Hindlimb muscle (tissue), 1 donor: ENCODE measurements at places on chromosomes 13 and 19.

- no peak for DNase-seq
Observed at GRCh38 chr19:434152-434960, 25.4 kb upstream of the C2CD4C start.

- no peak for DNase-seq
Observed at GRCh38 chr13:41985788-41986508, 25.0 kb upstream of the VWA8 start.

- DNase-seq = no peak
Observed at GRCh38 chr13:59914556-59914955, 249.2 kb downstream of the DIAPH3 start.

GRCh38 chr19:39765091-39766076 lies 13.3 kb upstream of the LEUTX start:
- peak; percentile 2 for DNase-seq

DNA sequence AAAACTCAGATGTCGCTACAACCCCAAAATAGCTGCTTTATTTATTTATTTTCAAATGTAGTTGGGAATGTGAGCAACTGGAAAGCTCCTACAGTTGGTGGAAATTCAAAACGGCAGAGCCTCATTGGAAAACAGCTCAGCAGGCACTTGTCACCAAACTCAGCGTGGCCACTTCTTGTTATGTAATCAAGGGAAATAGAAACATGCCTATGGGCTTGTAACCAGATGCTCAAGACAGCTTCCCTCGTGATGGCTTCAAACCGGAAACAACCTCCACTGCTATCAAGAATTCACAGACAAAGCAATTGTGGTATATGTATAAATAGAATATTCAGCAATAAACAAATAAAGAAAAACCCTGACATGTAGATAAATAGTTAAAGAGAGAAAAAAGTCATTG lies 627.8 kb upstream of the SLC10A2 start:
- DNase-seq = no peak

DNA sequence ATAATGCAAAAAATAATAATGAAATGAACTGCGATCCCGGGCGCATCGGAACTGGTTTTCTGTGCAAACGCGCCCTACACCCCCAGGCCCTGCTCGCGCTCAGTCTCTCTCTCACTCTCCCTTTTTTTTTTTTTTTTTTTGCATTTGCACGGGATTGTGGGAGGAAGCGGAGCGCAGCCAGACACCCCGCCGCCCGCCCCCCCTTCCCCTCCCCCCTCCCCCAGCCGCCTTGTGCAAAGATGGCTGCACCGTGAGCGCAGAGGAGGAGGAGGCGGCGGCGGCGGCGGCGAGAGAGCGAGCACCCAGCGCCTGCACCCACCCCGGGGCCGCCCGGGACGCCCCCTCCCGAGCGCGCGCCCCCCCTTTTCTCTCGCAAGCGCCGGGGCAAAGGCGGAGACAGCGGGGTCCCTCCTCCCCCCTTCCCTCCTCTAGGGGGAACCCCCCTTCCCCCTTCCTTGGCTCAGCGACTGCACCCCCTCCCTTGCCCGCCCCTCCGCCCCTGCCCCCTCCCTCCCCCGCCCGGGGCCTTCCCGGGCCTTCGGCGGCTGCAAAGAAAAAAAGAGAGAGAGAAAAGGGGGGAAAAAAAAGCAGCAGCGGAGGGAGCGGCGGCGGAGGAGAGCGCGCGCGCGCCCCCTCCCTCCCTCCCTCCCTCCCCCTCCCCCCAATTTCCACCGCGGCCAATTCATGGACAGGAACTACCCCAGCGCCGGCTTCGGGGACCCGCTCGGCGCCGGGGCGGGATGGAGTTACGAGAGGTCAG lies at the start of gene PRR12:
Gene PRR12, plus strand, starts transcription at position 212 of the 760 bp plus-strand sequence. Its CDS starts 473 bp downstream, at position 685.
- DNase-seq = peak; percentile 73

DNA sequence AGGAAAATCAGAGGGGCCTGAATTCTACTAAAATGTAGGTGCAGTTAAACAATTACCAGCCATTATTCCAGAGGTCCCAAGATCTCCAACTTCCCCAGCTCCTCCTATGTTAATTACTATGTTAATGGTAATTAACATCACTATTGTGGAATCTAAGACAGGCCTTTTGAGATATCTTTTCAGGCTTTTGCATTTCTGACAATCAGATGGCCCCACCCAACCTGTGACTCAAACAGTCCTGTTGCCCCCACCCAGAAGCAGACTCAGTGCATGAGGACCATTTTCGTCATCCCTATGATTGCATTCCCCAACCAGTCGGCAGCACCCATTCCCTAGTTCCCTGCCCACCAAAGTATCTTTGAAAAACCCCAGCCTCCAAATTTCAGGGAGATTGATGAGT lies 8.5 kb upstream of the ZNF30 start:
- no peak for DNase-seq

- DNase-seq = peak; percentile 63
Observed at GRCh38 chr19:42252365-42253244, 2.3 kb downstream of the ERF start.

- no peak for DNase-seq
Observed at GRCh38 chr13:104597546-104598180, 1531.4 kb upstream of the SLC10A2 start.

DNA sequence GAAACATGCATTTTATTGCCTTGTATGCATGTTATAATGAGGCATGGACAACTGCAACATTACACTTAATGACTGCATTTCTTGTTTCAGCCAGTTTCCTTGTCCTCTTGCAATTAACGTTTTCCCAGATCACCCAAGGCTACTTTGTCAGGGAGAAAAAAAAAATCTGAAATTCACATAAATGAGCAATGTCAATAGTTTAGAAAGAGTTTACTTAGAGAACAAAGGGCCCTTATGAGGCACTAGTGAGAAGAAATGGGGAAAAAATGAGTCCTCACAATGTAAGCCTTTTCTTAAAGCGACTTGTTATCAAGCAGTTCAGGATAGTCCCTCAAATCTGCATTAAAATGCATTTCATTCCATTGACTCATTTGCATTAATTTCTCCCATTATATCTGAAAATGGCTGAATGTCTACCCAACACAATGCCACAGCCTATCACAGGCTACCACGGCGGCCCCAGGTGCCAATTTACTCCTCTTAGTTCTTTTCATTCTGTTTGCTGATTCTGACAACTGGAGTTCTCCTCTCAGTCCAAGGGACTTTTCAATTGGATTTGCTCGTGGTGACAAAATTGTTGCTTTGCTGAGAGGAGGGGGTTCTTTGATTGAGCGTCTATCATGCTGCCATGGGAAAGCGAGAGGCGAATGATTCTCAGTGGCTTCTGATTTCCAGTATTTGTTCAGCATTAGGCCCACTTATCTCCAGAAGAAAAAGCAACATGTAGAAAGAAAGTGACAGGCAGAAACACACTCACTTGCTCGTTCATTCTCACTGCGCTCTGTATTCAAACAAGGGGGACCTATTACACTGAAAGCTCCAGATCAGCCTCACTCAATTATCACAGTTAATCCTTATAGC lies 107.1 kb downstream of the DACH1 start:
- no peak for DNase-seq

GRCh38 chr13:113458253-113459065 lies 5.2 kb upstream of the ADPRHL1 start:
- DNase-seq = no peak

DNA sequence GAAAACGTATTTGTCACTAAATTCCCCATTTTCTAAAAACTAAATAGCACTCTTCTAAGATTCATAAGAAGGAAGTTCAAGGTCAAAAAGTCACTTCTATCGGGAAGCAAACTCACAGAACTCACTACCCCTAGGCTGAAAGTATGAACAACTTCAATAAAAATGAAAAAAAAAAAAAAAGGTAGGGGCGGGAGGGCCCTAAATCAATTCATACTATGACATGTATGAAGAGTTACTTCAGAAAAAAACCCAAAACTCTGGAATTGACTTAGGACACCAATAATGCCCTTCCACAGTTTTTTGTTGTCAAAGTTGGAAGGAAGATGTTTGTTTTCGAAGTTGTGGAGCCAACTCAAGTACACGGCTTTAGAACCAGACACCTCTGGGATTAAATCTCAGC lies 1.1 kb downstream of the SUCLA2 start:
- no peak for DNase-seq

DNA sequence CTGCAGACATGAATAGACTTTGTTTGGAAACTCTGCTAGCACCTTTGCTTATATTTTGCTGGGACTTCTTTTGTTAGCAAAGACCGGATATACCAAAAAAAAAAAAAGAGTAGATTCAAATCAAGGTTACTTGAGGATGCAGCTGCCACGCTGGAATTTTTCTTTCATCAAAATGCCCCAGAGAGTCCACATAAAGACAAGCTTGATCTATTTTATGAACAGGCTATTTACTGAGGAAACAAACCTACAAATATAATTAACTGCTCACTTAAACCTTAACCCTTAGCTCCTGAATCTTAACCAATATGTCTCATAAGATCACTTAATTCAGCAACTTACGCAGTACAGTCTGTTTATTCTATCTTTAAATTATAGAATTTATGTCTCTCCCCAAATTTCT lies 27.1 kb upstream of the DOCK9 start:
- no peak for DNase-seq

GRCh38 chr19:42123765-42124164 lies 8.5 kb downstream of the POU2F2 start:
- DNase-seq = no peak

DNA sequence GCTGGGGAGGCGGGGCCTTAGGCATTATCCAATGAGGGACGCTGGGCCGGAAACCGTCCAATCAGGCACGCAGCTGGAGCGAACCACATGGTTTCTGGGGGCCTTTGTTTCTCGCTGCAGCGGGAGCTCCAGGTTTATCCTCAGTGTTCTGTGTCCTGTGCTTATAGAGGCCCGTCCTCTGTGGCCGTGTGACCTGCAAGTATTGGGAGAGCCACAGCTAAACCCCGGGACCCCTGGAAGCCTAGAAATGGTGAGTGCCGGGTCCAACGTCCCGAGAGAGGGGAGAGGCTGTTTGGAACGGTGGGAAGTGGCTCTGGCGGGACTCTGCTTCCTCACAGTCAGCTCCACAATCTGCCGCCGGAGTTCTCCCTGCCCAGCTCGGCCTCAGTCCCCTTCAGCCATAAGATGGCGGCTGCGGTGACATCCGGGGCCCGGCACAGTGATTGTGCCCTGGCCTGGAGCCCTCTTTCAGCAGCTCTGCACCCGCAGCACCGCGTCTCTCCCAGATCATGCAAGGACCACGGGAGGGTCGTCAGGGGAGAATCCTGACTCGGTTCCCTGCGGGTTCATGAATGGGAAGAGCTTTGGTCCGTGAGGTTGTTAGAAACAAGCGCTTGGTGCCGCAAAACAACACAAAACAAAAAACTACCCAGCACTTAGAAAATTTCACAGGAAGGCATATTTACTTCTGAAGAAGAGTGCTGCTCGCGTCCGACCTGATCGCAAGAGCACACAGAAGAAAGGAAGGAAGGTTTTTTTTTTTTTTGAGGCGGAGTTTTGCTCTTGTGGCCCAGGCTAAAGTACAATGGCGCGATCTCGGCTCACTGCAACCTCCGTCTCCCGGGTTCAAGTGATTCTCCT lies at the start of gene ZNF253:
Gene ZNF253, plus strand, starts transcription at position 133 of the 861 bp plus-strand sequence. Its CDS starts 115 bp downstream, at position 248.
- DNase-seq = peak; percentile 96

GRCh38 chr13:23432626-23433025 lies 876 bp downstream of the SACS start:
- DNase-seq = no peak

GRCh38 chr19:10580979-10581631 lies 6.0 kb downstream of the AP1M2 start:
- peak; percentile 87 for DNase-seq

DNA sequence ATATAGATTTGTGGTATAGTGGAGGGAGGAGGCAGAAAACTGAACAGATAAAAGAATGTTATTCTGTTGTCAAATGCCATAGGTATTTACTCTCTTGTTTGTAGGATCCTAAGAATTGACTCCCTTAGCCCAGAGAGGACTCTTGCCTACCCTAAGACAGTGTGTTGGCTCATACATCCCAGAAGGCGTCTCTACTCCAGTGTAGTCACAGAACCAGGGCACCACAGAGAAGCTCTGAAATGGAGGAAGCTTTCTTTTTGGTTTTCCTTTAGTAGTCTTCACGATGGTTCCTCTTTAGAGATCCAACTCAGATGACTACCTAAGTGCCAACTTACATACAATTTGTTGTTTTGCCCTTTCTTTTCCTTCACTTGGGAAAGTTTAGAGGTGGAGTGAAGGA lies 14.0 kb downstream of the GPR183 start:
- no peak for DNase-seq
